Eye (tissue), 1 donor: ENCODE measurements at places on chromosomes 5 and 9.

GRCh38 chr5:79285833-79286232 is 49.9 kb downstream of the JMY start:
- DNase-seq = no peak

GRCh38 chr9:86286278-86286677 is 3.9 kb upstream of the ISCA1 start:
- no peak for DNase-seq

- peak; percentile 93 for DNase-seq
These were observed 86.7 kb downstream of the SLC1A3 start for GRCh38 chr5:36692791-36693763.

DNA sequence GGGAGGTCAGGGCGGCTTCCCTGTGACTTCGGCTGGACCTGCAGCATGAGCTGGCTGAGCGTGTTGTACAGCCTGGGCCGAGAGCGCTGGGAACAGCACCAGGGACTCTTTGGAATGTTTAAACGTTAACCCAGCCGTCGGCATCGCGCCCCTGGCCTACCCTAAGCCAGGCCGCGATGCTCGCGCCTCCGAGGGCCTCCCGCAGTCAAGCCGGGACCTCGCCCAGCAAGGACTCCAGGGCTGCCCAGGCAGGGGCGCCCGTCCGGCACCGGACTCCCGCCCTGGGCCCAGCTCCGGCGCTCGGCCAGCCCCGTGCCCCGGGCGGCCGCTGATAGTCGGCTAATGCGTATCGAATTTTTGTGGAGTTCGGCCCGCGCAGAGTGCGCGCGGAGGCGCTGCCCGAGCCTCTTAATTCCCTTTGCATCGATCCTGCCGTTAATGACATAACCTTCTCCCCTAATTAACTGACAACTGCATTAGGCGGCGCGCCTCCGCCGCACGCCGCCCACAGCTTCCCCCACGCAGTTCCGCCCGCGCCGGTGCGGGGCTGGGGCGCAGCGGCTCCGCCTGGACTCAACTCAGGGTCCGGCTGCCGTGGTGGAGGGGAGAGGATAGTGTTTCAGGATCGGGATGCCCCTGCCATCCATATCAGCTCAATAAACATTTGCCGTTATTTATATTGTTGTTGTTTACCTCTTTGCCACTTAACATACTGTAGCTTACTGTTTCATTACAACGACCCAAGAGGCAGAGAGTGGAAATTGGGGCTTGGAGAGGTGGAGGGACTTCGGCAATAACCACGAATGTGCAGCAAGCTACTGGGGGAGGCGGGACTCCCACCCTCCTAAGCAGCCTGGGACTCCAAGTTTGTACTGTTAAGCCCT is 28.8 kb upstream of the CDC23 start:
- peak; percentile 74 for DNase-seq

GRCh38 chr5:107518190-107518589 is 152.5 kb downstream of the EFNA5 start:
- DNase-seq = peak; percentile 61

DNA sequence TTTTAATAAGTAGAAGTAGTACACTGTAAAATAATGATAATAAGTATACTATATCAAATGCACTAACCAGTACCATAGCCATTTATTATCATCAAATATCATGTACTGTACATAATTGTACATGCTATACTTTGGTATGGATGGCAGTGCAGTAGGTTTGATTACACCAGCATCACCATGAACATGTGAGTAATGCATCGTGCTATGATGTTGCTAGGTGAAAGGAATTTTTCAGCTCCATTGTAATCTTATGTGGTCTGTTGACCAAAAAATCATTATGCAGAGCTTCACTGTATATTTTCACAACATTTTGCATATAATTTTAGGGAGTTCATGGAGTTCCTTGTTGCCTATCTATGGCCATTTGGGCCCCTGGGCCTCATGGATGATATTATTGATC is 72.2 kb upstream of the HMHB1 start:
- no peak for DNase-seq

GRCh38 chr5:175104677-175105076 is 339.3 kb downstream of the DRD1 start:
- DNase-seq = peak; percentile 71

DNA sequence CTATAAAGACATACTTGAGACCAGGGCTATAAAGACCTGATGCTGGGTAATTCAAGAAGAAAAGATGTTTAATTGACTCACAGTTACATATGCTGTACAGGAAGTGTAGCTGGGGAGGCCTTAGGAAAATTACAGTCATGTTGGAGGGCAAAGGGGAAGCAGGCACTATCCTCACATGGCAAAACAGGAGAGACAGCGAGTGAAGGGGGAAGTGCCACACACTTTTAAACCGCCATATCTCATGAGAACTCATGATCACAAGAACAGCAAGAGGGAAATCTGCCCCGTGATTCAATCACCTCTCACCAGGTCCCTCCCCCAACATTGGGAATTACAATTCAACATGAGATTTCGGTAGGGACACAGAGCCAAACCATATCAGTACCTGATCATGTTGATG is 89.9 kb upstream of the ADAMTSL1 start:
- DNase-seq = no peak

DNA sequence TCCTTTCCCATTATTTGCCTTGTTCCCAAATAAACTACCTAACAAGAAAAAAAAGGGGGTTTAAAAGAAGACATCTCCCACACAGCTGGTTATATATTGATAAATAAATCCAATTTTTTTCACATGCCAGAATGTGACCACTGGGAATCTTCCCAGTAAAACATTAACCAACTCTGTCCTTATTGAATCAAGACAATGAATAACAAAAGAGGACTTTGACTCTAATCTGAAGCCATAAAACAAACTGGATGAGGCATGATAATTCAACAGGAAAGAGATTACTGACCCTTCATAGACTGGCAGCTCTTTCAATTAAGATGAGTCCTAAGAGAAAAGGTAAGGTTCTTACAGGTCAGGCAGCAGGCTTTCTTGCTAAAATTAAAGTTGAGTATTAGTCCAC is 165.8 kb upstream of the CDH6 start:
- DNase-seq = no peak

GRCh38 chr9:98146101-98146991 is 27.3 kb upstream of the TRIM14 start:
- DNase-seq = no peak

DNA sequence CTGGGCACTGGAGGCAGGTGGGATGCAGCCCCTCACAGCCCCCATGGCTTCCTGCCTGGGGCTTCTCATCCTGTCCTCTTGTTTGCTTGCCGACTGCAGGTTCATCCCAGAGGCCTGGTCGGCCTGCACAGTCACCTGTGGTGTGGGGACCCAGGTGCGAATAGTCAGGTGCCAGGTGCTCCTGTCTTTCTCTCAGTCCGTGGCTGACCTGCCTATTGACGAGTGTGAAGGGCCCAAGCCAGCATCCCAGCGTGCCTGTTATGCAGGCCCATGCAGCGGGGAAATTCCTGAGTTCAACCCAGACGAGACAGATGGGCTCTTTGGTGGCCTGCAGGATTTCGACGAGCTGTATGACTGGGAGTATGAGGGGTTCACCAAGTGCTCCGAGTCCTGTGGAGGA is 232.7 kb downstream of the ADAMTSL1 start:
- no peak for DNase-seq

- DNase-seq = no peak
These were observed 73.8 kb upstream of the IL17B start for GRCh38 chr5:149452665-149453617.

- no peak for DNase-seq
These were observed 18.3 kb upstream of the NDST1 start for GRCh38 chr5:150489360-150490295.

GRCh38 chr9:76101947-76102346 is 211.5 kb downstream of the PCSK5 start:
- DNase-seq = no peak

- DNase-seq = peak; percentile 76
These were observed 102.1 kb downstream of the COL23A1 start for GRCh38 chr5:178487911-178488600.
